Cerebellar nuclear complex (tissue), 1 donor: ENCODE measurements at places on chromosomes 6 and 20.

- no peak for DNase-seq
Observed at GRCh38 chr6:43800746-43801494, 30.9 kb downstream of the VEGFA start.

GRCh38 chr20:52481443-52481842 lies 289.9 kb upstream of the ZFP64 start:
- DNase-seq: no peak

DNA sequence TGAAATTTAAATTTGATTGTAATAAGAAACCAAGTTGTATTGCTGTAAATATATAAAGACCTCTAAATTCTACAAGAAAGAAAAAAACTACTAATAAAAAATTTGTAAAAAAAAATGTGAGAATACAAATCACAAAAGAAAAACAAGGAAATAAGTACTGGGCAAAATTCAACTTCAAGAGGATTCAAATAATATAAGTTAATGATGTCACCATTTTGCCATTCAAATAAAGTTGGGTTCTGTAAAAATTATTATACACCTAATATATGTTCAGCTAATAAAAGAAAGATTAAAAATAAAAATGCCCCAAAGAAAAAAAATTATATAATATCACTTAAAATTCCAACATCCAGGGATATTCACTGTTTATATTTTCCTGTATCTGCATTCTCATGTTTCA lies 47.0 kb upstream of the BMP5 start:
- no peak for DNase-seq

DNA sequence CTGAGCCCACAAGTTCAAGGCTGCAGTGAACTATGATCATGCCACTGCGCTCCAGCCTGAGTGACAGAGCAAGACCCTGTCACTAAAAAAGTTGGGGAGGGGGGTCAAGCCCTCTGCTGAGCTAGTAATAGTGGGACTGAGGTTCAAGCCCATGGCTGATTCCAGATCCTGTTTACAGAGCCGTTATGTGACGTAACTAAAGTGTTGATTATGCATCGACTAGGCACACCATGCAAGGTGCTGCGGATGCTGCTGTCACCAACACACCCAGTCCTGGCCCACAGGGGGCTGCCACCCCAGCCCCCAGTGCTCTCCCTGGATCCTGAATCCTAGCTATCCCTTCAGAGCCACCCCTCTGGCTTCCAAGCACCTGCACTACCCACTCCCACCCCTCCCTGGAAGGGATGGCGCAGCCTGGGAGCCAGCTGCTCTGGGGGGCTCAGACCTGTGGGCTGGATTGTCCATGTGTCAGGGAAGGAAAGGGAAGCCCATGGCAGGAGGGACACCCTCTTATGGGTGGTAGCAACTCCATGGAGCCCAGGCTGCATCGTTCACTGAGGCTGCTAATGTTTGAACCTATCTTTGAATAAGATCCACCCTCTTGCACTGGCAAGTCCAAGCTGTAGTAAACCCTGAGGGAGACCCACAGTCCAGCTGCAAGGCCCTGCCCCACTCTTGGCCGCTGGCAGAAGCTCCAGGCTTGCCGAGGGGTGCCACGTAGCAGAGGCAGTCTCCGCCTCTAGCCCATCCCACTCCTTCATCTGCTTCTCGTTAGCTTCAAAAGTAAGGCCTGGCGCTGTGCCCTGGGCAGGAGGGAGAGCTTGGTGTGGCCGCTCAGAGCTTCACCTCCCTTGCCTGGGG lies 95.0 kb downstream of the SNX5 start:
- no peak for DNase-seq

- DNase-seq: no peak
Observed at GRCh38 chr6:63097222-63097621, 114.0 kb upstream of the FKBP1C start.

GRCh38 chr6:29989211-29989610 lies 46.9 kb downstream of the HLA-A start:
- DNase-seq: no peak

DNA sequence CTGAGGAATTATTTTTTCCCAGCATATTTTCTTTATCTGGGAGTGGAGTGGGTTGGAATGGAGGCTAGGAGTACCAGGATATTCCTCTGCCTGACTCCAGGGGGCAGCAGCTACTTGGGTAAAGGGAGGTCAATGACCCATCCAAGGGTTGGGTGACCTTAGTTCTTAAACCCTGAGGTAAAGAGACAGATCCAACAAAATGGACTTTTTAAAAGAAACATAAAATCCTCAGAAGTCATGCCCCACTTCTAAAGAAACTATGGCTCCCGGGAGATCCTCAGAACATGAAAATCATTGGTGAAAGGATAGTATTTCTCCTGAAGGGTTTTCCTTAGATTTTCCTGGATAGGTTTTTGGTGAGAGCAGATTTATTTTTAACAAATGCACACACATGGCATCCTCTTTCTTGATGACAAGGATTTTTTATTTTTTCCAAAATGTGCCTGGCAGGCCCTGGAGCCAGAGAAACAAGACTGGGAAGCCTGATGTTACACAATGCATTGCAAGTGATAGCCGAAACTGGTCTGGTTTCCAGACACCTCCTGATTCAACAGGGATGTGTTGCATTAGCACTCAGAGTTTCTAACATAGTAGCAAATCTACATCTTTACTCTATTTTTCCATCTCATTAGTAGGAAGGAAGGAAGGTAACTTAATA lies 240.9 kb upstream of the BTBD3 start:
- no peak for DNase-seq

- no peak for DNase-seq
Observed at GRCh38 chr6:129695373-129696027, 14.5 kb downstream of the ARHGAP18 start.

- no peak for DNase-seq
Observed at GRCh38 chr20:31698803-31699718, 23.6 kb downstream of the BCL2L1 start.

- DNase-seq: no peak
Observed at GRCh38 chr6:3455569-3456394, 1.1 kb downstream of the SLC22A23 start.

GRCh38 chr20:8834851-8835250 lies 234.0 kb upstream of the PLCB4 start:
- no peak for DNase-seq

- DNase-seq: no peak
Observed at GRCh38 chr20:58890518-58891085, 38.1 kb downstream of the GNAS start.

DNA sequence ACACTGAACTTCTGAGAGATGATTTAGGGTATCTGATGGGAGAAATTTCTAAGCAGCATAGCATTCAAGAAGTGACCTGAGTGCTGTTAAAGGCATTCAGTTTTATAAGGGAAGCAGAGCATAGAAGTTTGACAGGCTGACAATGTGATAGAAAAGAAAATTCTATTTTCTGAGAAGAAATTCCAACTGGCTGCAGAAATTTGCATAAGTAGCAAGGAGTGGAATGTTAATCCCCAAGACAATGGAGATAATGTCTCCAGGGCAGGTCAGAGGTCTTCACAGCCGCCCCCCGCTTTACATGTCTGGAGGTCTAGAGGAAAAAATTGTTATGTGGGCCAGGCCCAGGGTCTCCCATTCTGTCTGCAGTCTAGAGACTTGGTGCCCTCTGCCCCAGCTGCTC lies 1361.8 kb upstream of the EYS start:
- no peak for DNase-seq

DNA sequence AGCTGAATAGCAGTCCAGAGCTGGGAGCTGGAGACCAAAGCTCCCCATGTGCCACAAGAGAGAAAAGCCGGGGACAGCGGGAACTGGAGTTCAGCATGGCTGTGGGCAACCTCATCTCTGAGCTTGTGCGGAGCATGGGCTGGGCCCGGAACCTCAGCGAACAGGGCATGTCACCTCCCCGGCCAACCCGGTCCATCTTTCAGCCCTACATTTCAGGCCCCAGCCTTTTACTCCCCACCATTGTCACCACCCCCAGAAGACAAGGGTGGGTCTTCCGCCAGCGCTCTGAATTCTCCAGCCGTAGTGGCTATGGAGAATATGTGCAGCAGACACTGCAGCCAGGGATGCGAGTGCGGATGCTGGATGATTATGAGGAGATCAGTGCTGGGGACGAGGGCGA lies 4.0 kb downstream of the CUL9 start:
- DNase-seq: no peak

GRCh38 chr6:133623621-133624020 lies 265.3 kb upstream of the TCF21 start:
- DNase-seq: no peak

DNA sequence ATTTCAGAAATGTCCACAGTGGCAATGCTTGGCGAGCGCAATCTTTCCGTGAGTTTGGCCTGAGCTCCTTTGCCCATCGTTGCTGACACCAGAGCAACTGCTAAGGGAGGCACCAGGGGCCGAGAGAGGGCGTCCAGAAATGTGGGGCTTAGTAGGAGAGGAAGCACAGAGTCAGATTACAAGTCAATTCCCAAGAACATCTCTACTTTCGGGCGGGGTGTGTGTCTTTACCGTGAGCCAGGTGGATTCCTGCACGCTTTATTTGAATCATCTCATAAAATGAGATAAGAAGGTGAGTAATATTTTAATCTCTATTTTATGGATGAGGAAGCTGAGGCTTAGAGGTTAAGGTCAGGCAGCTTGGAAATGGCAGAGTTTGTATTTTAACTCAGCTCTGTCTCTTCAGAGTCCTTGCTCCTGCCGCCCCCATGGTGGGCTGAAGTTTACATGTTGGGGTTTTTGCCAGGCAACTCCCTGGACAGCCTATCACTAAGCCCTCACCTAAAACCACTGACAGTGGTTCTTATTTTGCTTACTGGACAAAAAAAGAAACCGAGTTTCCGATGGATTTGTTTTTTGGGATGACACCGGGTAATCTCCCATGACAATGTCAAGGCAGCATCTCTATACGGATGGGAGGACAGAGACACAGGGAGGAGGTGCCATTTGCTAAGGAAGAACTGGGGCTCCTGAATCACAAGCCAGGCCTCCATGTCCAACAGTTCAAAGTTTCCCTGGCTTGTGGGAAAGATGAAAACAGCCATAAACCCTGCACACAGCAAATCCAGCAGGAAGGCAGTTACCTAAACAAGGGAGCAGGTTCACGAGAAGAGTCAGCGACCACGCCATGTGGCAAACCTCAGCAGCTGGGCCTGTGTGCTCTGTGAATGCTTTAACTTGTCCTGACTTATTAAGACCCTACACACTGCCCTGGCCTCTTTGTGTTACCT lies 112.6 kb upstream of the SLC24A3 start:
- DNase-seq: no peak

DNA sequence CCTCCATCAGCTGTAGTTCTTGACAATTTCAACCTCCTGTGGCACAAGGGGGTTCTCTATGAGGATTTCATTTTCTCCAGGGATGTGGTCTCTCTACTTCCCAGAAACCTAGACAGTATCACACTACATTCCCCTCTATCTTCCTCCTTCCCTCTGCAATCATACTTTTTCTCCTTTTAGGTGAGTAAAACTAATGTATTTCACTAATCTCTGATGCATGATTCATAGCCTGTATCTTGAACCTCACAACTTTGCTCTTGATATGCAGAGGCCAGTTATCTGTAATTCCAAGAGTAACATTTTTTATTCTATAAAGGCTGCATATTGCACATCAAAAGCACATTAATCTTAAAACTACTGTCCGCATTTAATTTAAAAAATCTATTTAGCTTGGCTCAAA lies 449.6 kb downstream of the RFPL4B start:
- DNase-seq: no peak

- DNase-seq: no peak
Observed at GRCh38 chr20:37090407-37090806, 5.4 kb downstream of the RBL1 start.

DNA sequence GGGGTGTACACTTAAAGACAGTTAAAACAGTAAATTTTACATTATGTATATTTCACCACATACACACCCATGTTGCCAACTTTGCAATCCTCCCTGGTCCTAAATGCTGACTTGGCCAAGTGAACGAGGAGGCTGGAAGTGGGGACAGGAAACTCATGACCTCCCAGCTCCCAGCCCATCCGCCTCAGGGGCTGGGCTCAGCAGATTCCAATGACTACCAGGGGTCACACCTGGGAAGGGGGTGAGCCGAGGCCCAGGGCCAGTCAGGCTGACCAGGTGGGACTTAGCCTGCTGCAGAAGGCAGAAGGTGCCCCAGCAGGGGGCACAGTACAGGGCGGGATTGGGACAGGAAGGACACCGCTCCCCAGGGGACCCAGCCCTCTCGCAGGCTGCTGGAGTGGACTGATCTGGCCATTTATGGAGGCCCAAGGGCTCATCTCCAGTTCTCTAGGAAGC lies 2.4 kb downstream of the SIGLEC1 start:
- DNase-seq: no peak

- DNase-seq: no peak
Observed at GRCh38 chr6:144647406-144647964, 362.4 kb downstream of the UTRN start.

- no peak for DNase-seq
Observed at GRCh38 chr6:21071780-21072468, 521.6 kb upstream of the SOX4 start.

DNA sequence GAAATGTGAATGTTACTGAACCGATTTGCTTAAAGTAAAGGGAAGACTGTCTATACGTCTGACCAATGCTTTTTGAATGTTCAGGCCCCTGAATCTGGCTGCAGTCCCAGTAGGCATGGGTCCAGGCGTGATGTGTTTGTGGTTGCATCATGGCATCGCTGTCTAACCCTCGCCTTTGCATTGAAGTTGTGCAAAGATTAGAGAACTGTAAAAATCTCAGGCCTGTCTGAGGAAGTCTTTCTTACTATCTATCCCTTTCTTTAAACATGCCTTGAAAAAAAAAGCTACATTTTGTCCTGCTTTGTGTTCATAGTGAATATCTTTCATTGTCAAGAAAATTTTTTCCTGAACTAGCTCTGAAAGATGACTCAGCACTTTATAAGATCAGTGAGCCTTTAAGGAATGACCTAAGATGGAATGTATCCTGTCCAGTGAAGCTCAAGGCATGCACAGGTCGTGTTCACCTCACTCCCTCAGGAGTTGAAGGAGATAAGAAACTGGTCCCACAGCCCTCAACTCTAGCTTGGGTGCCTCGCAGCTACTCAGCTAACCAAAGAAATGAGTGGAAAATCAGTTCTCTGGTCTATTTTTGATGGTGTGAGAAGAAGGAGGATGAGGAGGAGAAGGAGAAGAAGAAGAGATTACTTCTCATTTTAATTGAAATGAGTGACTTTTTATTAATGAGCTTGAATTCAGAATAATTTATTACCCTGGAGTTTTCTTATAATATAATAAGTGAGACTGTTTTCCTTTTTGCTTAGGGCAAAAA lies 48.6 kb downstream of the TPD52L1 start:
- DNase-seq: no peak

DNA sequence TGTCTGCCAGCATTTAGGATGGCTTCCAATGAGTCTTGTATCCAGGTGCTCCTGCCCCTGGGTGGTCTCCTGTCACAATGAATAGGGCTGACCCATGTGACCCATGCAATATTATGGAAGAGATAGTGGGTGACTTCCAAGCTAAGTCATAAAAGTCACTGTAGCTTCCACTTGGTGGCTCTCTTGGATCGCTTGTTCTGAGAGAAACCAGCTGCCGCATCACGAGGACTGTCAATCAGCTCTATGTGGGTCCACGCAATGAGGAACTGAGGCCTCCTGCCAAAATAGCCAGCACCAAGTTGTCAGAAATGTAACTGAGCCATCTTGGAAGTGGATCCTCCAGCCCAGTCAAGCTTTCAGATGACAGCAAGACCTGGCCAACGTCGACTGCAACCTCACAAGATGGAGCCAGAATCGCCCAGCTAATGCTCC lies 14.9 kb upstream of the MATN4 start:
- no peak for DNase-seq

GRCh38 chr20:48455651-48456365 lies 372.0 kb downstream of the PREX1 start:
- DNase-seq: no peak

- DNase-seq: no peak
Observed at GRCh38 chr6:136051140-136051775, 198.9 kb downstream of the MTFR2 start.

GRCh38 chr20:17014756-17015366 lies 212.0 kb upstream of the PCSK2 start:
- no peak for DNase-seq
